ENCODE measurements at places on chromosomes 12 and 14.

GRCh38 chr12:16789204-16789790 lies 183.3 kb upstream of the LMO3 start:
- no peak for DNase-seq

GRCh38 chr12:50665170-50665569 lies 98.7 kb upstream of the ATF1 start:
- no peak for DNase-seq

DNA sequence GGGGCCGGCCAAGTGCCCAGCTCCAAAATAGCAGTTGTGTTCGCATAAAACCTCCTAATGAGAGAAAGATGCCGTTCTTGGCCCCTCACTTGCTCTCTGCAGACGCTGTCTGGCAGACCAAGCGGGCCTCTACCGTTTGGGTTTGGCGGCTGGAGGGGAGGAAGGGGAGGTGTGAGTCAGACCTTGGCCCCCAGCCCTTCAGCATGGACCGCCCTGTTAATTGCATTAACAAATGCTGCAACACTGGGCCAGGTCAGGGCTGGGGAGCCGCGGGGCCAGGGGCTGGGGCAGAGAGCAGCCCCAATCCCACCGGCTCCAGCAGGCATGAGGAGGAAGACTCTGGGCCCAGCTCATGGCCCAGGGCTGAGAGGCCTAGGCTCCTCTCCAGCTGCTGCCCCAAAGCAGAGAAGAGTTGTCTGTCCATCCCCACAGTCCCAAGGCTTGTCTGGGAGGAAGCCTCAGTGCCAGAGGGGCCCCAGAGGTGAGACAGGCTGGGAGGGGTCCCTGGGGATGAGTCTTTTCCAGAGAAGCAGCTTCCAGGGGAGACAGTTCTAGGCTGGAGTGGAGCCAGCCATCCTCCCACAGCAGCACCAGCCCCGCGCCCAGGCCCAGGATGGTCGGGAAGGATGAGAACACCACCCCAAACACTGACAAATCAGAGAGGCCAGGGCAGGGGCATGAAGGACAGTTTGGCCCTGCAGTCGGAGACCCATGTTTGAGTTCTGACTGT lies 16.9 kb downstream of the LTBP2 start:
- DNase-seq, result no peak

- no peak for DNase-seq
These were observed 5.9 kb upstream of the EP400 start for GRCh38 chr12:131943876-131944275.

All from DMS153 (cell line).